ENCODE measurements at places on chromosomes 1 and 21. TPM values are rescaled to one million over a fixed set of nuclear protein-coding genes. Genes with fewer than 3 reads are reported as not detected.

SON gene
- 123 TPM for total RNA-seq

RPE65 gene
- total RNA-seq = not detected

CELF3 gene
- not detected for total RNA-seq

SPRR2G gene
- not detected for total RNA-seq

EFNA4 gene
- 9.8 TPM for total RNA-seq

GPR161 gene
- total RNA-seq = 5.7 TPM

CNKSR1 gene
- 0.81 TPM for total RNA-seq

CYP4B1 gene
- 0.64 TPM for total RNA-seq

CR1L gene
- total RNA-seq = not detected

DNAJB4 gene
- 62.0 TPM for total RNA-seq

RGL1 gene
- total RNA-seq = 18.8 TPM

TNNI3K gene
- total RNA-seq = not detected

WNT9A gene
- not detected for total RNA-seq

NAXE gene
- 52.2 TPM for total RNA-seq

CDA gene
- total RNA-seq = not detected

PDZK1 gene
- 0.10 TPM for total RNA-seq

ARHGEF10L gene
- total RNA-seq = 14.0 TPM

FCRL5 gene
- total RNA-seq = not detected

PTPN7 gene
- not detected for total RNA-seq

WLS gene
- total RNA-seq = 74.7 TPM

NPHS2 gene
- total RNA-seq = not detected

CAPN8 gene
- not detected for total RNA-seq

WNT4 gene
- total RNA-seq = not detected

CACNA1E gene
- total RNA-seq = not detected

THEM5 gene
- total RNA-seq = not detected

P3H1 gene
- 140 TPM for total RNA-seq

RHCE gene
- total RNA-seq = 1.1 TPM

FCGR3A gene
- not detected for total RNA-seq

CD84 gene
- total RNA-seq = not detected

HSPA6 gene
- total RNA-seq = not detected

CLSTN1 gene
- 69.8 TPM for total RNA-seq

USP21 gene
- total RNA-seq = 11.8 TPM

GBP5 gene
- 0.05 TPM for total RNA-seq

IGSF8 gene
- total RNA-seq = 11.4 TPM

C1orf53 gene
- total RNA-seq = 5.1 TPM

SEMA4A gene
- not detected for total RNA-seq

Data from cardiac ventricle fibroblast (primary cell).